ENCODE measurements at places on chromosomes 5 and 9.
A peak's percentile ranks its signal among the peaks of the same experiment; 100 is the strongest.

DNA sequence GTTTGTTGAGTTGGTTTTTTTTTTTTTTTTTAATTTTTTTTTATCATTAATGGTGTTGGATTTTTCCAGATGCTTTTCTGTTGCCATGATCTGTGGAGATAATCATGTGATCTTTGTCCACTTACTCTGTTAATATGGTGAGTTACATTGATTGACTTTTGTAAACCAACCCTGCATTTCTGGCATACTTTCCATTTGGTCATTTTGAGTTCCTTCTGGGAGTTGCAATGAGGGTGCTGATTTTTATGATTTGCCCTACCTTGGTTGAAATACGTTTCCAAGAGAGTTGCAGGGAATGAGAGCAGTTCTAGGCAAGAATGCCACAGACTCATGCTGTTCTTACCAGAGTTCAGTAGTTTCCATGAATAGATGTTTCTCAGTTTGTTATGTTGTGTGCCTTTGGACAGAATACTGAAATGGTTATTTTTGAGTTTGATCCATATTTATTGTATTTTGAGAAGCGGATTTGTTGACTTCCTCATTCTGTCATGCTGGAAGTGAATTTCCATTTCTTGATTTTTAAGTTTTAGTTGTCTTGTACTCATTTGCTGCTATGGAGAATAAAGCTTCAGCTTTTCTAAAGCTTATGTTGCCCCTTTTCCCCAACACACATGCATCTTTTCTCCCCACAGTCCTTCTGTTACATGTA, 69.0 kb downstream of the SCAMP1 start:
- no peak for DNase-seq

GRCh38 chr9:137689745-137690529, 71.1 kb downstream of the EHMT1 start:
- DNase-seq = no peak

DNA sequence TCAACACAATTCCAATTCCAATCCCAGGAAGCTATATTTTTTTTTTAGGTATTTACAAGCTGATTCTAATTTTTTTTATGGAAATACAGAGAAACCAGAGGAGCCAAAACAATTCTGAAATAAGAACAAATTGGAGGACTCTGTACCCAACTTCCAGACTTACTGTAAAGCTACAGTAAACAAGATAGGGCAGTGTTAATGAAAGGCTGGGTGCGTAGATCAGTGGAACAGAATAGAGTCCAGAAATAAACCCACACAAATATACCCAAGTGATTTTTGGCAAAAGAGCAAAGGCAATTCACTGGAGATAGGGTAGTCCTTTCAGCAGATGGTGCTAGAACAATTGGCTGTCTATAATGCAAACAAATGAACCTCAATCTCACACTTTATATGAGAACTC, 50.6 kb downstream of the WHRN start:
- no peak for DNase-seq

- DNase-seq = no peak
These were observed 24.1 kb upstream of the GABBR2 start for GRCh38 chr9:98732801-98733200.

DNA sequence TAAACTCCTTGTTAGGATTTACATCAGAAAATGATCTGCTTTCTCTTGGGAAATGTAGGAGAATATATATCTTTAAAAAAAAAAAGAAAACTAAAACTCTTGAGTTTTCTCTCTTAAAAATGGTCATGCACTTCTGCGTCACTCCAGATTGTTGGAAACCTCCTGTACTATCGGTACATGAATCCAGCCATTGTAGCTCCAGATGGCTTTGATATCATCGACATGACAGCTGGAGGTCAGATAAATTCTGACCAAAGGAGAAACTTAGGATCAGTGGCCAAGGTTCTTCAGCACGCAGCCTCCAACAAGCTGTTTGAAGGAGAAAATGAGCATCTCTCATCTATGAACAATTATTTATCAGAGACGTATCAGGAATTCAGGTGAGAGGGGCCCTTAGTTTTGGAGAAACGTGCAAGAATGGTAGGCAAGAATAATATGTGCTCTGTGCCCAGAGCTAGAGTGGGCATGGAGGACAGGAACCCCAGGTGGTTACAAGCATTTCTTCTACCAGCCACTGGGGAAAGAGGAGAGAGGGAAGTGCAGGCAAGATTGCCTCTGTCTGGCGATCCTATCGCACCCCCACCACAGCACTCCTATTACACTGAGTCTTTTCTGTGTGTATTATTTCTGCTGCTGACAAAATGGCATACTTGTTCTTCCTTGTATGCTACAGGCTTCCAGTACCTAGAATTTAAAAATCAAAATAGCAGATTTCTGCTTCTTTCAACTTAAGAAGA, 41.4 kb upstream of the F2R start:
- no peak for DNase-seq

DNA sequence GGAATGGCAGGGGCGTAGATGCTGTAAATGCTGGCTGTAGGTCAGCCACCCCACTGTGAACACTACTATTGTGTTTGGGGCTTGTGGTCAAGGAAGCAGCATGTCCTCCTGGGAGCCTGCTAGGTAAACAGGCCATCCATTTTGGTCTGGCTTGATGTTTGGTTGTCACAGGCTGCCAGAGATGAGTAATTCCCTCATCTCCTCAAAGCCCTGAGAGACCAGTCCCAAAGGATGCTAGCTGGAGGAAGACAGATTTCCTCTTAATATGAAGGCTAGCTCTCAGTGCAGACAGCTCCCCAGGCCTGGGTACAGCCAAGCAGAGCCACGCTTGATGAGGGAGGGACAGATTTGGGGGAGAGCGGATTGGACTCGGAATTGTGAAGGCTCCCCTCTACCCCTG, 72.5 kb upstream of the MAP1B start:
- no peak for DNase-seq

DNA sequence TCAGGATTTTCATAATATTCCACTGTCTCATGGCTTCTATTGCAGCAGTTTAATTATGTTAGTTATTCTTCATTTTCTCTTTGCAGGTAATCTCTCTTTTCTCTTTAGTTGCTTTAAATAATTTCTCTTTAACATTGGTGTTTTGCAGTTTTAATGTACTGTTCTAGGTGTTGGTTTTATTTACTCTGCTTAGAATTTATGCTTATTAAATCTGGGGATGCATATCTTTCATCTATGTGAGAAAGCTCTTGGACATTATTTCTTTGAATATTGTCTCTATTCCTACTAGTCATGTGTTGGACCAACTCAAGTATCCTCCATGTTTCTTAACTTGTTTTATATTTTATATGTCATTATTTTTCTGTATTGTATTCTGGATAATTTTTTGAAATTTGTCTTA, 218.7 kb upstream of the TUT7 start:
- no peak for DNase-seq

DNA sequence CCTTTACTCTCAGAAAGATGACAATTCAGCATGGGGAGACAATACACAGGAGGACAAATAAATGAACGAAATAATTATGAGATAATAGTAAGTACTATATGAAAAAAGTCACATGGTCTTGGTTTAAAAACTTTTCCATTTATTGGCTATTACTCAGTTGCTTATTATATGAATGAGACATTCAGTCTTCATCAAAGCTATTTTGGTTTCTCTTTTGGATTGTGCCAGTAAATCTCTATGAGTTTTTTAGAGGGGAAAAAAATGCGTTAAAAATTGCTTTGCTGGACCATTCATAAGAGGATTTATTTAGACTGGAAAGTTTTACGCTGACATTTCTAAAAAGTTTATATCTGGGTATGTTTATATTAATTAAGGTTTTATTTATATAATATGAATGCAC, 137.7 kb downstream of the AOPEP start:
- DNase-seq = no peak

- DNase-seq = no peak
These were observed 621 bp downstream of the NR6A1 start for GRCh38 chr9:124770359-124771020.

GRCh38 chr5:163789870-163790269, 284.5 kb downstream of the MAT2B start:
- no peak for DNase-seq

DNA sequence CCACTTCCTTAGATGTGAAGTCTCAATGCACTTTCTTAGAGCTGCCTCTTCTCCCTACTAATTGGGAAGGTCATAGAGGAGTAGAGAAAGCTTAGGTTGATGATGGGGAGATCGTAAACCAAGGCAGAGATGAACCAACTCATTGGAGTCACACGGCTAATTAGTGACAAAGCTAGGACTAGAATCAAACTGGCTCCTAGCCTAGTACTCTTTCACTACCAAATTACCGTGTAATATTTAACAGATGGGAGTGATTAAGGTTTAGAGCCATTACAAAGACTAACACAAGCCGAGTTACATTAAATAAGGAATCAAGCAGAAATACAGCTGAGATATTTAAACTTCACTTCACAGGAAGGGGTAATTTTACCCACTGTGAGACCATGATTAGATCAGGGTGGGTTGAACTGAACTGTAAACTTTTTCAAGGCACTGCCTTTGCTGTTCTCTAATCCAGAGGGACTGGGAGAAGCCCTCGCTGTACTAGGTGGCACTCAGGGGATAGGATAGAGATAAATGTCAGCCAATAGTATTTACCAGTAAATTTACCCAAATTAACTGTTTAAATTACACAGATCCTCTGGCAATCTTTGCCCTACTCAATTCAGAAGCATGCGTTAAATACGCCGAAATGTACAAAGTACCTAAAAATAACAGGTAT, 166.4 kb upstream of the PIK3R1 start:
- DNase-seq = peak; percentile 37
